ENCODE measurements at places on chromosomes 12 and 14. TPM values are rescaled to one million over a fixed set of nuclear protein-coding genes. Genes with fewer than 3 reads are reported as not detected.

DNA sequence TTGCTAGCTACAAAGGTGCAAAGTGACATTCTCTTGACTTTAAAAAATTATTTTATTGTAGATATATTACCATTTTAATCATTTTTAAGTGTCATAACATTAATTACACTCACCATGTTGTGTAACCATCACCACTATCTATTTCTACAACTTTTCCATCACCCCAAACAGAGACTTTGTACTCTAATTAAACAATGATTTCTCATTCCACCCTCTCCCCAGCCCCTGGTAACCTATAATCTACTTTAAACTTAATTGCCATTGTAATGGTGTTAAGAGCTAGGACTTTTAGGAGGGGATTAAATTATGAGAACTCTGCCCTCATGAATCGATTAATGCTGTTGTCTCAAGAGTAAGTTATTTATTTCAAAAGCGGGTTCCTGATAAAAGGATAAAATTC is 352.9 kb upstream of the SEL1L start:
- DNase-seq: no peak

DNA sequence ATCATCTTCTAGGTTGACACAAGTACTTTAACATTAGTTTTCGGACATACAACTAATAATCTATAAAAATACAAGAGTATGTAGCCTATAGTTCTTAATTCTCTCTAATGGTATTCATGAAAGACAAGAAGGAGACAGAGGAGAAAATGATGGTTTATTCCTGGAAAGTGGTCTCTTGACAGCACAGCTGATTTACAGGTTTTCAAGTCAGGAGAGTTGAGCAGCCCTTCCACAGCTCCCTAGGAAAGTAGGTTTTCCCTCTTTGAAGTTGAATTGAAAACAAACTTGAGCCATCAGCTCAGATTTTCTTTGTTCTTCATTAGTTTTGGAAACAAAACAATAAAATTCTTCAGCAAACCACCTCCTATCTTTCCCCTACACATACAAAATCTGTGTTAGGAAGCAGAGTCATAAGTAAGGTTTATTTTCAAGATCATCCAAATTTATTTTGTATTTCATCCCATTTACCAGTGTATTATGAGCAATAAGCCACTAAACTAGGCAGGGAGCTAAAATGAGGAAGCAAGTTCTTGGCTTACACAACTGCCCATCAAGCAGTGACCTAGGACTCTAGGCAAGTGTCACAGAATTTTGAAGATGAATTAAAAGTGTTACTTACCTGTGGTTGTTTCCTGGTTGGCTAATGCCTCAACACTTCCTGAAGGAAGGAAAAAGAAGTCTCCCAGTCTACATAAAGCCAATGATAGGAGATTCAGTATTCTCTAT is 357.0 kb downstream of the BCAT1 start:
- no peak for DNase-seq

DNA sequence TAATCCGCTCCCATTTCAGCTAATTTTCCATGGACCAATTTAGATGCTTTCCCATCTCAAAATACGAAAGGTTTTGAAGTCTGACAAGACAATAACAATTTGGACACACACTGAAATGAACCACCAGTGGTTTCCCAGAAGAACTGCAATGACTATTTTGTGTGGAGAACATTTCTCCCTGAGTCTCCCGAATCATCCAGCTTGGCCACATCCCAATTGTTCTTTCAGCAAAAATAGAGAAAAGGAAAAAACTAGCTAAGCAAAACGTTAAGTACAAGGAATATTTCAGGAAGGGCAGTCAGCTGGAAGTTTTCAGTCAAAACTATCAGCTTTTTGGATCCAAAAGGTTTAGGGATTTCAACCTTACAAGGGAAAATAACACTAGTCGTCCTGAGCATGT is 390.6 kb downstream of the KCNH5 start:
- DNase-seq: no peak

The VRTN gene
- total RNA-seq: 18.6 TPM

The IRAK3 gene
- total RNA-seq: 0.37 TPM

DNA sequence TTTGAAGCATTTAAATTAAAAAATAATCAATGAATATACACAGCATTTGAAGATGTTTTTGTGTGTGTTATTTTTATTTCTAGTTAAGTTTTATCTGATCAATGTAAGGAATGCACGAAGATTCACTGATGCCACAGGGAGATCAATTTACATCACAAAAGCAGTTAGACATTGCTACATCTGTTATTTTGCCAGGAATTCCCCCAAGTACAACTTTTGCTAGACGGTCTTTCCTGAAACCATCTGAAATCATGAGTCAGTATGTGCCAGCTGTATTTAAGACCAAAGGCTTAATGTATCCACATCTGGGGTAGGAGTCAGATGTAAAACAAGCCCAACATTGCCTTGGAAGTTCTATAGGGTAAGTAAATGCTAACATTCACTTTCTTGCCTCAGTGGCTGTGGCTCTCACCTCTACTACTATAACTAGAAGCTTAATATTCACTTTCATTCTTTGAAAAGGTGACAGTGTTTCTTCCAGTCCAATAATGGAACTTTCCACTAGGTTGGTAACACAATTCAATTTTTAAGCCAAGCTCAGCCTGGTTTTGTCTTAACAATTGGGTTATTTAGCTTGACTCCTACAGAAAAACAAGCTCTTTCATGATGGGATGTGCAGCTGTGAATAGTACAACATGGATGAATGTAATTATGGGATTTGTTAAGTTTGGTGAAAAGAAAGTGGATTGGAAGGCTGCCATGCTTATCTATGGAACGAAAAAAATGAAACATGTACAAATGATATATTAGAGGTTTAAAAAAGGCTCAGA is 385.4 kb upstream of the TMEM132C start:
- DNase-seq: no peak

GRCh38 chr12:131755305-131756113 is 44.6 kb downstream of the SFSWAP start:
- DNase-seq: peak; percentile 45

DNA sequence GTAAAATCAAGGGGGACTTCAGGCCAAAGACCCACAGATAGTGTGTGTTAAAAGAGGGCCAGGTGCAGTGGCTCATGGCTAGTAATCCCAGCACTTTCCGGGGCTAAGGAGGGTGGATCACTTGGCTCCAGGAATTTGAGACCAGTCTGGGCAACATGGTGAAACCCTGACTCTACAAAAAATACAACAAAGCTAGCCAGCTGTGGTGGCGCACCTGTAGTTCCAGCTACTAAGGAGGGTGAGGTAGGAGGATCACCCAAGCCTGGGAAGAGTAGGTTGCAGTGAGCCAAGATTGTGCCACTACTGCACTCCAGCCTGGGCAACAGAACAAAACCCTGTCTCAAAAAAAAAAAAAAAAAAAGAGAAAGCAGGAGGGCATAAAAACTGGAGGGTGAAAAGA is 8.5 kb downstream of the VCPKMT start:
- no peak for DNase-seq

GRCh38 chr14:32382704-32383103 is 53.6 kb downstream of the AKAP6 start:
- DNase-seq: peak; percentile 64

- DNase-seq: peak; percentile 68
Observed at GRCh38 chr12:127594351-127594970, 672.5 kb upstream of the TMEM132C start.

- no peak for DNase-seq
Observed at GRCh38 chr14:86574778-86575129, 1044.8 kb downstream of the FLRT2 start.

DNA sequence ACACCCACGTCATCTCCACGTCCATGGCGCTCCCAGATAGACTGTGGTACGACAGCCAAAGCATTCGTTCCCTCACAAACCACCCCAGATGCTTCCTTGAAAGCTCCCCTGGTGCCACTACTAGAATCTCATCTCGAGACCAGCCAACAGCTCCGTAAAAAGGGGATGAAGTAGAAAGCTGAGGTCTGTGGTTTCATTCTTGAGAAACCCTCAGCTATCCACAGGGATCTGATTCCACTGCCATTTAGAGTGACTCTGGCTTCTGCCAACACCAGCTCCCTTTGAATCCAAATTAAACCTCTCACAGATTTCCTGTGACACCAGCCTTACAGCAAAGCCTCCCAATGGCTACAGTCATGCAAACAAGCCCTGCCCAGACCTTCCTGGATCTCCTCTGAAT is 18.5 kb upstream of the FOXN3 start:
- no peak for DNase-seq

DNA sequence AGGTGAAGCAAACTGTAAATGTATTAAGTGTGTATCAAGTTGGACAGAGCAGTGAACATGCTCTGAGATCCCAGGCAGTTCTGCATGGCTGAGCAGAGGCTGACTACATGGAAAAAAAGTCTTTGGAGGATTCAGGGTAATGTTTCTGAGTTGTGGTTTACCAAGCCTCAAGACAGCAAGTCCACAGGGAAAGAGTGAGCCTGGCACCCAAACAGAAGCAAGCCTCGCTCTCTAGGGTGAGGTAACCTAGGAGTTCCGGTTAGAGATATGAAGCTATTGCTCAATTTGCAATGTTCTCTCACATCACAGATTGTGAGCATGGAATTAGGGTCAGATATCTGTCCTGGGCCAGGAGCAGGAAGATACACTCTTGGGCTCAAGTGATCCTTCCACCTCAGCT is 158.6 kb downstream of the MON2 start:
- no peak for DNase-seq

GRCh38 chr12:117606945-117607344 is 245.5 kb upstream of the NOS1 start:
- DNase-seq: no peak

The RNF212B gene
- 0.50 TPM for total RNA-seq
